Renal pelvis (tissue), 12 donors: ENCODE measurements at places on chromosomes 1 and 21. TPM values are rescaled to one million over a fixed set of nuclear protein-coding genes. Genes with fewer than 3 reads are reported as not detected.

The SPATA21 gene
- polyA plus RNA-seq: 0.30 TPM

The CR1 gene
- 22.8 TPM for polyA plus RNA-seq

The LCE1A gene
- not detected for polyA plus RNA-seq

The SLAMF1 gene
- not detected for polyA plus RNA-seq

The S100A11 gene
- polyA plus RNA-seq: 229 TPM

The BRINP3 gene
- polyA plus RNA-seq: 6.4 TPM

The CNKSR1 gene
- polyA plus RNA-seq: 11.9 TPM

The LRRC38 gene
- not detected for polyA plus RNA-seq

The OR4F29 gene
- polyA plus RNA-seq: not detected

The C1QC gene
- 20.1 TPM for polyA plus RNA-seq

The PLXNA2 gene
- polyA plus RNA-seq: 14.8 TPM

The ADCY10 gene
- 0.46 TPM for polyA plus RNA-seq

The S100A1 gene
- 26.7 TPM for polyA plus RNA-seq

The AK5 gene
- polyA plus RNA-seq: 5.2 TPM

- DNase-seq: no peak
Observed at GRCh38 chr1:32239337-32239736, 7.7 kb upstream of the FAM167B start.

DNA sequence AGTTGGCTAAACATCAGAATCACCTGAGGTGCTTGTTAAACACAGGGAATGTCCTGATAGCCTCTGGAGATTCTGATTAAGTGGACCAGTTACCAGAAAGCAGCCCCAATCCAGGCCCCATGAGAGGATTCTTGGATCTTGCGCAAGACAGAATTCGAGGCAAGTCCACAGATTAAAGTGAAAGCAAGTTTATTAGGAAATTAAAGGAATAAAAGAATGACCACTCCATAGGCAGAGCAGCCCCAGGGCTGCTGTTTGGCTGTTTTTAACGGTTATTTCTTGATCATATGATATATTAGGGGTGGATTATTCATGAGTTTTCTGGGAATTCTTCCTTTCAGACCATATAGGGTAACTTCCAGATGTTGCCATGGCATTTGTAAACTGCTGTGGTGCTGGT is 176.2 kb downstream of the ROR1 start:
- peak; percentile 60 for DNase-seq

- DNase-seq: no peak
Observed at GRCh38 chr21:31072533-31072932, 34.3 kb upstream of the KRTAP19-8 start.

GRCh38 chr1:193432979-193433587 is 246.7 kb upstream of the B3GALT2 start:
- DNase-seq: no peak

GRCh38 chr1:184299406-184299790 is 87.4 kb upstream of the C1orf21 start:
- no peak for DNase-seq

- no peak for DNase-seq
Observed at GRCh38 chr1:246383791-246384190, 123.3 kb downstream of the SMYD3 start.

DNA sequence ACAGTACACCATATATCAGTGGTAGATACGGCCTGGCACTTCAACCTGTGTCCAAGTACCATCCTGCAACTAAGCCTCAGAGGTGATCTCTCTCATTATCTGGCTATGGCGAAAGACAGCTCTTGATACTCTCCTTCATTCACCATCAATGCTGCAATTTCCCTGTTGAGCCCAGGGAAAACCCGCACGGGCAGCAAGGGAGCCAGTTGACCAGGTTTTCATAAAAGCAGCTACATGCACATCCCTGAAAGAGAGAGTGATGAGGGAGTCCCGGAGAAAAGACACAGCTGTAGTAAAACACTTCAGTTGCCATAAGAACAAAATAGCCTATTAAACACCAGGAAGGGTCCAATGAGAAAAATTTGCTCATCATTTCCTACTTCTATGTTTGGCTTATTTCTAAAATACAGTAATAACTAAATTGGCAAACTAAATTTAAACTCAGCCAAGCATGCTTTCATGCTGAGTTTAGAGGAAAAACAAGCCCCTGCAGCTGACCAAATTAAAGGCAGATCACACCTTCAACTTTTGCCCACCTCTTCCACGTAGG is 68.3 kb downstream of the CAPZB start:
- DNase-seq: no peak

- no peak for DNase-seq
Observed at GRCh38 chr1:41954533-41954944, 35.8 kb upstream of the HIVEP3 start.

- no peak for DNase-seq
Observed at GRCh38 chr1:227136210-227136820, 182.0 kb downstream of the CDC42BPA start.

- DNase-seq: no peak
Observed at GRCh38 chr1:57949168-57949567, 525.3 kb upstream of the DAB1 start.

DNA sequence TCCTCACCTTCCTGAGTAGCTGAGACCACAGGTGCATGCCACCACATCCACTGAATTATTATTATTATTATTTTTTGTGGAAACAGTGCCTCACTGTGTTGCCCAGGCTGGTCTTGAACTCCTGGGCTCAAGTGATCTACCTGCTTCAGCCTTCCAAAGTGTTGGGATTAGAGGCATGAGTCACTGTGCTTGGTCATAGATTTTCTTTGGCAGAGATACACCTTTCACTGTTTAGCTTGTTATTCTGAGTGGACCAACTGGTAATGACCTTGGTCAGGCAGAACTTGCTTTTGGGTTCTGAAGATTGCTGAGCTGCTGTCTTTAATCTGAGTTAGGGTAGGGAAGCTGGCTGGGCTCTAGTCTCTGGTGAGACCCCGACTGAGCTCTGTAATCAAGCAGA is 66.8 kb downstream of the DNAH14 start:
- DNase-seq: no peak

DNA sequence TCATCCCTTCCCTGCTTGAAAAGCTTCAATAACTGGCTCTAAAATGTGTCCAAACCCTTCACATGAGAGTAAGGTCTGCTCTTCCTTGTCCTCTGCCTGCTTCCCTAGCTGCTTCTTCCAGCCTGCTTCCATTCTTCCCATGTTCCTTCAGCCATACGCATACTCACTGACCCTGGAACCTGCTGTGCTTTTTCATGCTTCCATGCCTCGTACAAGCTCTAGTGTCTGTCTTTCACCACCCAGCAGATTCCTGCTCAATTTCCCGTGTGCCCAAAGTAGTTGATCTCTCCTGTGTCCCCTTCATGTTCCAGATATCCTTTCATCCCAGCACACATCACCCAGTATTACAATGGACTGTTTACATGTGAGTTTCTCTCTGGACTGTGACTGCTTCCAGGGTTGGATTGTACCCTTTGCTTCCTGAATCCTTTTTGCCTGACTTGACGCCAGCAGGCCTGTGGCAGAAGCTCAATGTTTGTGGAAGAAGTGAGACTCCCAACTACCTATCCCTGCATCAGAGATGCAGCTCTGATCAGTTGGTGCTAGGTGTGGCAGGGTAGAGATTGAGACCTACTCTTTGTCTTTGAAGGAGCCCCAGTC is 35.9 kb upstream of the RNF19B start:
- no peak for DNase-seq

DNA sequence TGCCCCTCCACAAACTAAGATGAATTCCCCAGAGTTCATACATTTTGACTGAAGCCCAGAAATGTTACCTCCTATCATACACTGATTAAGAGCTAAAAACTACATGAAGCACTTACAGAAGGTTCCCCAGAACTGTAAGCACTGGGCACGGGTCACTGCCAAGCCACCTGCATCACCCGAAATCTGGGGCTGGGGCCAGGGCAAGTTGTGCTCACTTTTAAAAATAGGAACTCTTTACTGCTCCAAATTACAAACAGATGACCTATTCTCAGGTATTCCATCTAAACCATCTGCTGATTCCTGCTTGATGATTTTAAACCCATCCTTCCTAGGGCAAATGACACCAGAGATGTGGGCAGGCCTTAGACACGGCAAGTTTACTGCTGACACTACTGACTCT is 4.8 kb downstream of the SETD4 start:
- DNase-seq: no peak

- no peak for DNase-seq
Observed at GRCh38 chr1:92488832-92489231, 2.1 kb upstream of the GFI1 start.

- DNase-seq: no peak
Observed at GRCh38 chr1:248843687-248844086, 5.7 kb downstream of the ZNF672 start.

DNA sequence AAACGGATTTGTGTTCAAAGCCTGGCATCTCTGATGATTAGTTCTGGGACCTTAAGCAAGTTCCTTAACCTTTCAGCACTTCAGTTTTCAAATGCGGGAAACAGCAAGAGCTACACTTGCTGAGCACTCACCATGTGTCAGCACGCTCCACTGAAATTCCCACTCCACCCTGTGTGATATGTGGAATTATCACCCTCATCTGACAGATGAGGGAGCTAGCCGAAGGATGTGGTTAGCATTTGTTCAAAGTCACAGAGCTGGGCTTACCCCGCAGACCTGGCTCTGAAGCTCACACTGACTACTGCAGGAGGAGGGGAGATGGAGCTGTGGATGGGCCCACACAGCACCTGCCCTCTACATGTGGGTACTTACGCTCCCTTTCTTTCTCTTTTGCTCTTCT is 29.1 kb downstream of the IL12RB2 start:
- DNase-seq: no peak

DNA sequence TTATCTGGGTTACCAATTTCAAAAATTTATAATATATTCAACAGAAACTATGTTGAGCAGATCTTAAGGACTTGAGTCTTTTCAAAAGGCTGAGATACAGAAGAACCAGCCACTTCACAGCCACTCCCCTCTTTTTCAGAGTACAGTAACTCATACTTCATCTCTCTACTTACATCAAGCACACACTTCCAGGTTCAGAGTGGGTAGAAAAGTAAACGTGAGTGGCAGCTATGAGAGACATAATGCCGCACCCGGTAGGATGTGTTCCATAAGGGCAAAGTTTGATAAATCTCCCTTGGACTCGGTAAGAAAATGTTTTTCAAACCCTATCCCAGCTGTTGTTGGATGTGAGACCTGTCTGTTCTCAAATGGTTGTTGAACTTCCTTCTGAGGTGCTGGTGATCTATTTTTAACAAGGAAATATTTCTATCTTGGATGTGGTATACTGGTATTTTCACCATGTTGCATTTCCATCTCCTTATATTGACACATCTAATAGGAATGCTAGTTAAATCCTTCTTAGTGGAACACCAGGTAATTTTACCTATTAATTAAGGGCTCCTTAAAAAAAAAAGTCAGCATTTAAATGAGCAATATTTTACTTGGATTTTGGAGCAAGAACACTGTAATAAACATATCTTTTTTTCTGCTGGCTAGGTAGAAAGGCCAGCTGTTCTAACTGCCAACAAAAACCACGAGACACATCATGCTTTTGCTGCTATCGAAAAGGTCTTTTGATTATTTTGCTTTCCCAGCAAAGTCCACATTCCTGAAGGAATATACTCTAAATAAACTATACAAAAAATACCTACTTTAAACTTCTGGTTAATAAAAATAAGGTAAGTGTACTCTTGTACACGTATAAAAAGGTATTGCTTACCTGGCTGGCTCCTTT is 28.2 kb downstream of the CNN3 start:
- no peak for DNase-seq

DNA sequence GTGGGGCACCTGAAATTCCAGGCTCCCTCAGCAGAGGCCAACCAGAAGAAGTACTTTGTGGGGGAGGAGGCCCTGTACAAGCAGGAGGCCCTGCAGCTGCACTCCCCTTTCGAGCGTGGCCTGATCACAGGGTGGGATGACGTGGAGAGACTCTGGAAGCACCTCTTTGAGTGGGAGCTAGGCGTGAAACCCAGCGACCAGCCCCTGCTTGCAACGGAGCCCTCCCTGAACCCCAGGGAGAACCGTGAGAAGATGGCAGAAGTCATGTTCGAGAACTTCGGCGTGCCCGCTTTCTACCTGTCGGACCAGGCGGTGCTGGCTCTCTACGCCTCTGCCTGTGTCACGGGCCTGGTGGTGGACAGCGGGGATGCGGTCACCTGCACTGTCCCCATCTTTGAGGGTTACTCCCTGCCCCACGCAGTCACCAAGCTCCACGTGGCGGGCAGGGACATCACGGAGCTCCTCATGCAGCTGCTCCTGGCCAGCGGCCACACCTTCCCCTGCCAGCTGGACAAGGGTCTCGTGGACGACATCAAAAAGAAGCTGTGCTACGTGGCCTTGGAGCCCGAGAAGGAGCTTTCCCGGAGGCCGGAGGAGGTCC is 634 bp downstream of the ACTRT2 start:
- no peak for DNase-seq

- DNase-seq: no peak
Observed at GRCh38 chr1:114272593-114272992, 118.9 kb upstream of the SYT6 start.

- no peak for DNase-seq
Observed at GRCh38 chr1:224707843-224708725, 92.0 kb downstream of the CNIH3 start.

GRCh38 chr1:92599184-92599583 is 112.5 kb upstream of the GFI1 start:
- no peak for DNase-seq

DNA sequence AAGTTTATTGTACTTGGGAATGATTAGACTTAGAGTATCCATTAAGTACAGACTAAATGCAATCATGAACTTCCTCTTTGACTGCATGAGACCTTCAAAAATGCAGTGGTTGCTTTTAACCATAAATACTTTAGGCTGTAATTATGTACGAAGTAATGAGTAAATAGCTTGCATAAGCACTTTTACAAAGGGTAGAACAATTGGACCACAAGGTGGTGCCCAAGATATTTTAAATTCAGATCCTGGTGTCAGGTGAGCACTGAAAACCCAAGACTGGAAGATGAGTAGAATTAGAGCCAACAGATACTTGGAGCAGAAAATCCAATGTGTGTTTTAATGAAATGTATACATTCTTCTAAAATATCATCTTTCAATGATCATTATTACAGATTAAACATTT is 43.4 kb upstream of the RHOU start:
- peak; percentile 21 for DNase-seq

DNA sequence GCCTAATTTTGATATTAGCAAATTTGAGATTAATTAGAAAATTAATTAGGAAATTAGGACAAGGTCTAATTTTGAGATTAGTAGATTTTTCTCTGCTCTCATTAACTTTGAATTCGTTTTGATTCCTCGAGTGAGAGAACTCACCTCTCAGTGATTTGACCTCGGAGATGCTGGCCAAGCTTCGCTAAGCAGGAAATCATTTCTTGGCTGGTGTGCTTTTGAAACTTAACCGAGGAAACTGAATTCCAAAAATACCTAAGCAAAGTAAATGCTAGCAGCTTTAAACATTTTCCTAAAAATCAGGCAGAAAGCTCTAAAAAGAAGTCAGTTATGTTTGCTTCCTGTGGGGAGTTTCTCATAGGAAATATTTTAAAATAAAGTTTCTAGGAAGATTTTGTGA is 34.9 kb downstream of the CDC14A start:
- DNase-seq: peak; percentile 56

- peak; percentile 66 for DNase-seq
Observed at GRCh38 chr1:7616076-7616832, 154.8 kb upstream of the VAMP3 start.

- no peak for DNase-seq
Observed at GRCh38 chr1:79283451-79283850, 276.9 kb upstream of the ADGRL4 start.

GRCh38 chr1:25017436-25018109 is 87.5 kb upstream of the RUNX3 start:
- DNase-seq: no peak
